ENCODE measurements at places on chromosomes 2 and 18.

DNA sequence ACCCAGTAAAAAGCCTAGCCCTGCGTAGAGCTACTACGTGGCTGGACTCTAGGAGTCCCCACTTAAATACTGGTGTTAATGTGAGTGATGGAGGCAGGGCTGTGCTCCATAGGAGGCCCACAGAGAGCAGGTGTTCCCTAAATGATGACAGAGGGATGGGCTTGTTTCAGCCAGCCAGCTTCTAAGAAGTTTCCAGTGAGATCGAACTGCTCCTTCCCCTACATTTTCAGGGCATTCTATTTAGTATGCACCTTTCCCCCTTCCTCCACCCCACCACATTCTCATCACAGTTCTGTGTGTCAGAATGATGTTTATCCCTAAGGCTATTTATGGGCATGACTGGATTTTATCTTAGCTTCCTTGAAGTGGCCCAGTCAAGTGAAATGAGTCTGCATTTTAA, 213.0 kb downstream of the TRIB2 start:
- DNase-seq = no peak

- no peak for DNase-seq
These were observed 17.9 kb downstream of the B3GNT7 start for GRCh38 chr2:231413456-231413855.

GRCh38 chr18:34929336-34929780, 111.9 kb upstream of the MAPRE2 start:
- no peak for DNase-seq

GRCh38 chr18:61435064-61435652, 101.9 kb downstream of the CDH20 start:
- DNase-seq = no peak

DNA sequence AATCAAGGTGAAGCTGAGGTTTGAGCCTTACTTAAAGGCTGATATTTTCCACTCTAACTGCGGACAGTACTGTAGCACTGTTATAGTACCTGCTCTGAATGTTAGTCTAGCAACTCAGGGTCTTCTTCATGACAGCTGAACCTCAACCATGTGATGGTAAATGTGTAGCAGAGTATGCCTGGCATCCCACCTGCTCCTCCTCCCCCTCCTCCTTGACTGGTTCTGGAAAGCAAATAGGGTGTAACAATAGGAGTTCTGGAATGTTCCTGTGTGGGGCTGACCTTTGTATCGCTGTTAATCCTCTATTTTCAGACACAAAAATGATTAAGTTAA, 447 bp upstream of the CCL20 start:
- no peak for DNase-seq

DNA sequence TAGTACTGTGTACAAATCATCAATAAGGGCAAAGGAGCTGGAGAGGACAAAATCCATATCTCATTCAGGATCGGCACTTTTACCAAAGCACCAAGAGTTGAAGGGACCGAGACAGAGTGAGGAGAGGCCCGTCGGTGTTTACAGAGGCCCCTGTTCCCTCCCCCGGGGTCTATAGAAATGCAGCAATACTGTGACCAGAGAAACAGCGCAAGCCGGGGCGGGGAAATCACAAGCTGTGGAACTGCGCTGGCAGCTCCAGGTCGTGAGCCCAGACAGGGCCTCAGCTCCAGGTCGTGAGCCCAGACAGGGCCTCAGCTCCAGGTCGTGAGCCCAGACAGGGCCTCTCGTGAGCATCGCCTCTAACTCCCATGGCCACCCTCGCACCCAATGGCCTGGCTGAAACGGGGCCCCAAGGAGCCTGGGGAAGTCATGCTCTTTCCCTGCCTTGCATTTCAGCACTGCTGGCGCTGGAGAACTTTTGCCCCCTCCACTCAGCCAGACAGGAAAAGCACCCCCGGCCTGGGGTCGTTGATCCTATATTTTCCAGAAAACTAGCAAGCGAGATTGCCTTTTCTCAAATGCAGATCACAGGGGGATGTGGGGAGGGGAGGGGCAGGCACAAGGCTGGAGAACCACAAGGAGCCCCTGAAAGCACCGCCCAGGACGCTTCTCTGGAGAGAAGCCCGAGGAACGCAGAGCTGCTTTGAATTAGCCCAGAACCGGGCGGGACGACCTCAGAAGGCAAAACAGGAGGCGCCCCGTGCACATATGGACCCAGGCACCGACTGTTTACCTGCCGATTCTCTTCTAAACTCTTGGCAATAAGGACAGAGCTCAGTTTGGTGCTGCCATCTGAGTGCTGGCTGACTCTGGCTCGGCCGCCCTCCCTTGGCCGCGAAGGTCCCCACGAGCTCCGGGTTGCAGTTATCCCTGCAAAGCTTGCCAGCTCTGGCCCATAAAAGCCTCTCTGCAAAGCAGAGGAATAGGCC, 223.7 kb downstream of the ACKR3 start:
- DNase-seq = no peak

DNA sequence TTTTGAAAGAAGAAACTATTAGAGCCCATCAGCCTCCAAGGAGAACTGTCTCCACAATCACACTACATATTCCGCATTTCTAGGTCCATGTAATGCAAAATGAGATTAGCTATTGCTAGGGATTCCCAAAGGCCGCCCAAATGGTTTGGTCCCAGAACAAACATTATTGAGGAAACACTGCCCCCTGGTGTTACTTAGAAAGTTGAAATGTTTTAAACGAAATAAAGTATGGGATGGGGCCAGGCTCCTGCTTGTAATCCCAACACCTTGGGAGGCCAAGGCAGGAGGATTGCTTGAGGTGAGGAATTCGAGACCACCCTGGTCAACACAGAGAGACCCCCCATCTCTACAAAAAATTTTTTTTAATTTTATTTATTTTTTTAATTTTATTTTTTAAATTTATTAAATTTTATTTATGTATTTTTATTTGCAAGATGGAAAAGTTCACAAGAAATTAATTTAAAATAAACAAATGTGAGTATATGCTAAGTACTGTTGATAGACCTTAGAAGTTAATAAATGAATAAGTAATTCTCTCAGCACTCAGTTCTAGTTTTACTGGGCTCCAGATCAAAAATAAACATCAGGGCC, 5.5 kb downstream of the NHEJ1 start:
- no peak for DNase-seq

DNA sequence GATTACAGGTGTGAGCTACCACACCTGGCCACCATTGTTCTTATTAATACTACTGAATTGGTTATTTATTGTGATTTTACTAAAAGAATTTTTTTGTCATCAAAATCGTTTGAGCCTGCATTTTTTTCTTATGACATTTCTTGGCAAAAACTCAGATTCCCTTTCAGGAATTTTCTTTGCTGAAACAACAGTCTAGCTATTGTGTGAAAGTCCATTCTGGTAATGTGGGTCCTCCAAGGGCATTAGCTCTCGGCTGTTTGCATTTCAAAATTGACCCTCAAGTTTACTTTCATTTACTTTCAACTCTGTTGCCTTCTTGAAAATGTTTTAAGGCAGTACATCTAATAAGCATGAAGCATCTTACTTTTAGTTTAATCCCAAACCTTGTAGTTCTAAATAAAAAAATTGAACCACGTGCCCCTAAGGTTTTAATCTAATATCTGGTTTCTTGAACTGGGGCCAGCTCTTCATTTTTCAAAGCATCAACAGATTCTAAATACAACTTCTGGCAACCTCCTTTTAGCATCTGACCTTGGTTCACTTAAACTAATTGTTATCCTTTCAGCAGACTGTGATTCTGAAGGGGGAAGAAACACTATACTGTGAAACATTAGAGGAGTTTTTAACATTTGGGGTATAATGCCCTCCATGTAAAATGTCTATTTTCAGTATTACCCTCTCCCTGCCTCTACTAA, 325.2 kb upstream of the RAB12 start:
- DNase-seq = no peak

DNA sequence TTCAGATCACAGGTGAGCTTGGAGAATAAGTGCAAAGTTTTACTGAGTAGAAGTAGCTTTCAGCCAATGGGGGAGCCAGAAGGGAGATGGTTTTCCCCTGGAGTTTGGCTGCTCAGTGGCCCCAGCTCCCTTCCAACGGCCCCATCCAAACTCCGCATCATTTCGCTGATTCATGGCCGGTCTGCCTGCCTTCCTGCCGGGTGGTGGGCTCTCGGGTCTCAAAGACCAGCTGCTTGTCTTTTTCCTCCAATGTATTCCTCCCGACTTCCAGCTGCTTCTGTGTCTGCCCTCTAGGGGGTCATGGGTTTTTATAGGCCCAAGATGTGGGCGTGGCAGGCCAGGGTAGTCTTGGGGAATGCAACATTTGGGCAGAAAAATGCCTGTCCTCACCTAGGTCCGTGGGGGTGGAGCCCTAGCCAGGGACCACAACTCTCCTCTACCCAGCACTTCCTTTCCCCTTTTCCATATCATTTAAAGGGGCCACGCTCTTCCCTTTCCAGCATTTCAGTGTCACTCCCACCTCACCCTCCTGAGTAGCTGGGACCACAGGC, 73.5 kb downstream of the MEX3C start:
- no peak for DNase-seq

DNA sequence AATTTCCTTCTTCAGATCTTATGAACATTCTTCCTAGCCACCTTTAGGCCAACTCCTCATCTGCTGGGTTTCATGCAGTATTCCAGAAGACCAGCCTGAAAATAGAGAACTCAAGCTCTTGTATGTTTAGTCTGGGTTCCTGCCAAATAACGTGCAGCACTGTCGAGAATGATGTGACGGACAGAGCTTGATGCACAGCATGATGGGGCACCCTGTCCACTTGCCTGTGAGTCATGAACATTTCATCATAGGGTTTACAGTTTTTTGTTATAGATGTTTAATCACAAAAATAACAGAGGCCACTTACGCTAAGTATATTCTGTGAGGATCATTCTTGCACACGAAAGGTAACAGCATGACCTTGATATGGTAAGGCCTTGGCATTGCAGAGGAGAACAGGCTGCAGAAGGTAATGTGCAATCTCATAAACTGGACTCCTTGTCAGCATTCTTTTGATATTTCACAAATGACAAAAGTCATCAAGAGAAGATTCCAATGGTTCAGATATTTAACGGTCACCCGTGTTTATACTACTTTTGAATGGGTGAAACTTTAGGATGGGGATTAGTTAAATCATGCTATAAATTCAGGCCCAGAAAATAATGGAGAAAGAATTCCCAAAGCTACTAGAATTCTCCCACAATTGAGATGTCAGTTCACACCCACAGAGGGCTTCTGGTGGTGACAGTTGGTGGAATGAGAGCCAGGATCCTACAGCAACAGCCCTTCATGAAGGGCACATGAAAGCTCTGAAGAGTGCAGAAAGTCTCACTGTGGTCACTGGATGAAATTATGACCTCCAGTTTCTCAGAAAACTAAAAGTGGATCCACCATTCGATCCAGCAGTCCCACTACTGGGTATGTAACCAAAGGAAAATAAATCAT, 396.1 kb upstream of the RAB12 start:
- DNase-seq = no peak

DNA sequence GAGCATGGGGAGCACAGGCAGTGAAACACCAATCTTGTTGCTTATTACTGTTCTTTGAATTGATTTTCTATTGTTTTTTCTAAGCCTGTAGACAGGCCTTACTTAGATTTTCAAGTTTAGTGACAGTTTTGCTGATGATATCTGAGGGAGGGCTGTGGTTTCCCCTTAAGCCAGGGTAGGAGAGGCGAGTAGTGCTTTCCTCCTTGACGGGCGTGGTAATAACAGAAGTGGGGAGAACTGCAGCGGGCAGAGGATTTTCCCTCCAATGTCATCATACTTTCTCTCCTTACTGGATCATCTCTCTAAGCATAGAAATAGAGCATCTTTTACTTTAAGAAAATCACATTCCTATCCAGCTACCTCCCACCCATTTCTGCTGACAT, 314.4 kb downstream of the ALK start:
- no peak for DNase-seq

DNA sequence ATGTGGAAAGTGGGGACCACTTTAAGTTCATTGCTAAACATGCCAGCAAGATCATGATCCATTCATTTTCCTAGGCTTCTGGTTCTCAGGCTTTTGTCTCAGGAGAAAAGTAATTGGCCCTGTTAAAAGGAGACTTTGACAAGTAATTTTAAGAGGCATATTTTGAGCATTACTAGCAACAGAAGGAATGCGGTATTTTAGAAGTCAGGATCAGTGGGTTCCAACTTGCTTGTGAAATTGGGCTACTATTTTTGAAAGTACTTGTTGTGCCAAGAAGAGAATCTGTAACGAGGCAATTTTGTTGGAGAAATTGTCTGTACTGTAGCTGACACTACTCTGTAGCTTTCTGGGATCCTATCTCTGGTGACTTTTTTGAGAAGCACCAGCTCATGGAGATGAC, 59.4 kb downstream of the CERS6 start:
- DNase-seq = no peak

DNA sequence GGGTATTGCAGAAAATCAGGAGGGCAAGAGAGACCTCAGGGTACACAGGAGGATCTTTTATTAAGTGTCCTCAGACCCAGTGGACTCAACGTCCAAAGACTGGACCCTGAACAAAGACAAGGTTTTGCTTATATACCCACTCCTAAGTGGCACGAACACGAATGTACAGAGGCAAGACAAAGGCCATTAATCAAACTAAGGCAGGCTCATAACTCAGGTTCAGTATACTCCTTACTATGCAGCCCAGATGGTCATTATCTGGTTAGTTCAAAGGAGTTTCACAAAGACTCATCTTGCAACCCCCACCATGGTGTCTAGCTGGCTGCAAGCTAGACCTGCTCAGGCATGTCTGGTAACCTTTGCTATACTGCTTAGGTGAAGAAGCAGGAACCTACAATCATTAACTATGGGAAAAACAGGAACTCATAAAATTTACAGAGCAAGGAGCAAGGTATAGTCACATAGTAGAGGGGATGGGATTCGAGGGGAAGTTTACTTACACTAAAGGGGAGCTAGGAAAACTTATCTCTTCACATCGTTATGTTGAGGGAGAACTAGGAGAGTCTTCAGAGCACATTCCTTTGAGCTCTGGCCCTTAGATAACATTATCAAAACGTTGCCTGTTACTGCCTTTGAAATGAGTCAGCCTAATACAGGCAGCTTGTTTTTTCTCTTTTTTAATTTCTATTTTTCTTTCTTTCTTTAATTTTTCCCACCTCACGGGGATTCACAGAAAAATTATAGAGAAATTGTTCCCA, 33.9 kb downstream of the SLC4A3 start:
- DNase-seq = no peak

DNA sequence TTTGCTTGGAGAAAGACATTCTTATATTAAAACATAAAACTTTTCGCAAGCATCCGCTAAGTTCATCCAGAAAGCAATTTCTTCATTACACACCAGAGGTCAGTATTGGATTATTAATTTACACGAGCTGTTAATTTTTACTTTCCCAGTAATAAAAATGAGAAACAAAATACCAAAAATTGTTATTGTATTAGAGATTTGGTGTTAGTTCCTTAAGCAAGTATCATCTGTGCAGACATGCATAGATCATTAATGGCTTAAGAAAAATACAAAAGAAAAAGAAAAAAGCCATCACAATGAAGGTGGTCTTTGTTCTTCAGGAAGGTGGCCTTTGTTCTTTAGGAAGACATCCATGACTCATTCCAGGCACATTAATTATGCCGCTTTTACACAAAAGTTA, 53.6 kb upstream of the HNMT start:
- no peak for DNase-seq

GRCh38 chr18:78621141-78621755, 358.4 kb upstream of the SALL3 start:
- no peak for DNase-seq
